ENCODE measurements at places on chromosomes 3 and 15.

GRCh38 chr15:91284758-91285466, 184.9 kb downstream of the SV2B start:
- DNase-seq, result no peak

DNA sequence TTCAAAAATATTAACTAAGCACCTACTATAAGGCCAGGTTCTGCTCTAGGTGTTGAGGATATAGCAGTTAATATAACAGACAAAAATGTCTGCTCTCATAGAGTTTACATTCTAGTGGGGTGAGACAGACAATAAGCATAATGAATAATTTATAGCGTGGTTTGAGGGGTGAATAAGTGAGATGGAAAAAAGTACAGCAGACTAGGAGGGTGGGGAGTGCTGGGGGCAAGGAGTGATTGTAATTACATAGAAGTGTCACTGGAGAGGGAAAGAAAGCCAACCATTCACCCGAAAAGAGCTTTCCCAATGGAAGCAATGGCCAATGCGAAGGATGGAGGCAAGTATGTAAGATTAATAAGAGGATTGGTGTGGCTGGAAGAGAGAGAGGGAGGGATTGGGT, 552.9 kb upstream of the KCNMB2 start:
- DNase-seq, result no peak

DNA sequence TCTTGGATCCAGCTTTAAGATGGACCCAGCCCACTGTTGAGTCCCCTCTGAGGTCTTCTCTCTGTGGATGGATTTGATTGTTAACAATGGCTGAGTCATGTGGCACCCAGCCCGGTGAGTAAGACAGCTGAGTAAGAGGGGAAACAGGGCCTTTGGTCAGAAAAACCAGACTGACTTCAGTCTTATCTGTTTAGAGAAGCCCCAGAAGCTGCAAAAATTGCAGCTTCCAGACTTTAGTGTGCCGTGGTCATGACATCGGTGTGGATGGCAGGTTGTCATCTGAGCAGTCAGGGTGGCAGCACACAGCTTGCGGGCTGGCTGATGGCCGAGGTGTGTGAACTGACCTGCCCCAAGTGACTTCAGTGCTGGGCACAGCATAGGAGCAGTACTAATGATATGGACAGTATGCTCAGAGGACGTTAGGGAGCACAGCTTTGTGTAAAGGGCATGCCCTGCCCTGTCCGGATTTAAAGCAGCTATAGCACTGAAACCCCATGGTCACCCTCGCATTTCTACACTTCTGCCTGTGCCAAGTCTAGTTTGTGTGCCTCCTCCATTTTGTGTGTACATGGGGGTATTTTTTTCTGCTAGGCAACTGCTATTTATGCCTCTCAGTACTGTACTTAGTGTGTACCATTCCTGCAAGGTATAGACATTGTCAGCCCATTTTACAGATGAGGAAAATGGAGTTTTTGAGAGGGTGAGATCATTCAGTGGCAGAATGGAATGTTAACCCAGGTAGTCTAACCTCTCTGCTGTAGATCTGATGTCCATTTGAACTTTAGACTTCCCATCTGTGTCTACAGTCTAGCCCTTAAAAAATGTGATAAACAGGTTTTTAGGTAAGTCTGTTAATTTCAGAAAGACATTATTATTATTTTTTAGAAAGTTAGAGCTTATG, 44.4 kb downstream of the FLNB start:
- DNase-seq, result no peak

GRCh38 chr3:153242896-153243295, 80.9 kb downstream of the RAP2B start:
- DNase-seq, result no peak

DNA sequence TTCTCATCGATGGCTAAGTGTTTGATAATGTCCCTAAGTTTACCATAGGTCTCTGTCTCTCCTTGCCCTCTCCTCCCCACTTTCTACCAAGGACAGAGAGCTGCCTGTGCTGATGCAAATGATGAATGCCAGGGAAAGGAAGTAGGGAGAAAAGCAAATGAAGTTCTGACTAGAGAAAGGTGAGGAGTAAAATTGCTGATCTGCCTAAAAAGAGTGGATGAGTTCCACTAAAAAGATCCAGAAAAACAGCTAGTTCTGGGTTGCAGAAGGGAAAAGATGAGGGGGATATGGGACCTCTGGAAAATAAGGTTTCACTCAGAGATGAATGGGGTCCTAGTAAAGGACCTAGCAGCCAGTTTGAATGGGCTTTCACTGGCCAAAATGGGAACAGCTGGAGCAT, 13.8 kb downstream of the MYZAP start:
- DNase-seq, result no peak

DNA sequence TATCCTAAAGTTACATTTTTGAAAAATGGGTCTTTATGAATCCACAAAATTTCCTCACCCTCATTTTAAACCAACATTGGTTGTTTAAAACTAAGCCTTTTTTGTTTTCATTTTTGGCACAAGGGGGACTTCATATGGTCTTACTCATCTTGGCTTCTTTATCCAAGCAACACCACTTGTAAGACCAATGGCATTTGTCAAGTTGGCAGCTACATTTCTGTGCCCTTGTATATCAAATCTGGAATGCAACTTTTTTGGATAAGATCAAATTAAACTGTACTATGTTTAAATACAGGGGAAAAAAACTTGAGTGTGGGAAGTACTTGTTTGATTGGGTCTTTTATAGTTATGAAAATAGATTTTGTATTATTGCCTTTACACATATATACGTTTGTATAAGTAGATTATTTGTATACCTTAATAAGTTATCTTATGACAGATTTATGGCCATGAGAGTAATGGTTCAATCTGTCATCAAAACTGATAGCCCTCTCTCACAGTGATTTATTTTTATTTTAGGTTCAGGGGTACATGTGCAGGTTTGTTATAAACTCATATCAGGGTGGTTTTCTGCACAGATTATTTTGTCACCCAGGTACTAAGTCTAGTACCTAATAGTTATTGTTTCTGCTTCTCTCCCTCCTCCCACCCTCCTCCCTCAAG, 43.4 kb downstream of the GPR160 start:
- no peak for DNase-seq

- DNase-seq, result no peak
Measured at GRCh38 chr15:64507293-64507802, 47.0 kb downstream of the ZNF609 start.

DNA sequence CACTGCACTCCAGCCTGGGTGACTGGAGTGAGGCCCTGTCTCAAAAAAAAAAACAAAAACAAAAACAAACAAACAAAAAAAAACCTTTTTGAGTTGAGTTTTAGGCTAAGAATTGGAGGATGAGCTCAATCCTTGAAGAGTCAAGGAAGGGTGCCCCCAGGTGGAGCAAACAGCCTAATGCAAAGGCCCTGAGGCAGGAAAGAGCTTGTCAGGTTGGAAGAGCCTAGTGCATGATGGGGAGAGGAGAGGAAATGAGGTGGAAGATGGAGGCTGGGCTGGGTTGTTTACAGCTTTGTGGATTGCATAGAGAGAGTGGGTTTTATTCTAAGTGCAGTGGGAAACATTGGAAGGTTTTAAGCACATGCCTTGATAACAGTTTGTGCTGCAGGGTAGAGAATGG, 2.1 kb upstream of the SNX22 start:
- DNase-seq, result no peak

- DNase-seq, result peak; percentile 2
Measured at GRCh38 chr3:126050626-126051025, 33.3 kb downstream of the SLC41A3 start.

DNA sequence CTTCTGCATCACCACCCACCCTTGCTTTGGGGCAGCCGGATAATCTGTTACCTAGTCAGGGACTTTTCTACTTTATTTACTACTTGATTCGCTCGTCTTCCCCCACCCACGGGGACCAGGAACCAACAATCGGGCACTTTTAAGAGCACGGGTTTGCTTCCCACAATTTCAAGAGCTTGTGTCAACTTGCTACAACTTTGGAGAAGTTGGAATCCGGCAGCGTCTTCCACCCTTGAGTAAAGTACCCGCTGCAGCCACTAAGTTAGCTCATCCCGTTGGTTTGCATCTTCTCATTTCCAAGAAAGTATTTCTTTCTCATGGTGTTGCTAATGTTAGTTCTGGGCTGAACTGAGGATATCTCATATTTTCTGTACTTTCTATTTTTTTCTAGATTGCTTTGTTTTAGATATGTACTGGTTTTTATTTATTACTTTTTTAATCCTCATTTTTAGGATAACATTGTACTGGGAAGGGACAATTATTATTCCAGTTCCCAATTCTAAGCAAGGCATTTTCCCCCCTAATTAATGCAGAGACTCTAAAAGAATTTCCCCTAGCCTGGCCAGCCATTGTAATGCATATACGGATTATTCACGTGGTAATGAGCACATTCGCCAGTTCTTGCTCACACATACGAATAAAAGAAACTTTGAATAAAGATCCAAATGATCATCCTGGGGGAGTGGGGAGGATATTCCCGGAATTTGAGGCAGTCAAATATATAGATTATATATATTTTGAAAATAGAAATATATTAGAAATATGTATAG, 4.0 kb downstream of the SOX2 start:
- no peak for DNase-seq

DNA sequence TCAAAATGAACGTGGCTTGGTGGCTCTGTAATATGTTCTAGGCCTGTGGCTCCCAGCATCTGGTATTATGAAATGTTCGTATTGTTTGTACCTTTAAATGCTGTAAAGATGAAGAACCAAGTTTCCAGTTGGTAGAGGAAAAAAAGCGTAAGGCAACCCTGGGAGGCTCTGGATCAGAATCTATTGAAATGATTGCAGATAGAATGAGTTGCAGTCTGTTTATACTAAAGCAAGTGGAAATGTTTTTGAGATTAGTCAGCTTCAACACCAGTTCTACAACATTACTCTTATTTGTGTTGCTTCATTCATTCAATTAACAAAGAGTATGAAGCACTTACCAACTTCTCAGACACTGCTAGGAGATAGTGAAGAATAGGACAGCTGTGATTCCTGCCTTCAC, 5.3 kb downstream of the ARL6IP5 start:
- DNase-seq, result no peak

- no peak for DNase-seq
Measured at GRCh38 chr3:159662549-159662948, 326.1 kb upstream of the IL12A start.

GRCh38 chr15:29043736-29044502, 158.1 kb downstream of the APBA2 start:
- no peak for DNase-seq

GRCh38 chr3:126780666-126781065, 76.6 kb downstream of the CHCHD6 start:
- DNase-seq, result no peak

- DNase-seq, result no peak
Measured at GRCh38 chr15:101023501-101024072, 104.4 kb downstream of the LRRK1 start.

GRCh38 chr3:99176169-99176964, 274.9 kb upstream of the DCBLD2 start:
- no peak for DNase-seq

DNA sequence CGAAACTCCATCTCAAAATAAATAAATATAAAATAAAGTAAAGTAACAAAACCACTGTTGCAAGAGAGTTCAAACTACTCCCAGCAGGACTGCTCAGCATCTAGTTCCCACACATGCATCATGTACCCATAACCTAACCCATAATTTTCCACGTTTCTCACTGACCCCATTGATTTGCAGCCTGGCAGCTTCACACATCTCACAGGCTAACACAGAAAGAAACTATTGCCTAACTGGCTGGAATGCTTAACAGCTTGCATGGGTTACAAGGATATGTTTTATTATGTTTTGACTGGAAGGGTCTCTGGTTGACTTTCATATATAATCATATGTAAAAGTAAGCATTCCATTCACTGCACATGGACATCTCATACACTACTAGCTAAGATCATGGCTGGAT, 55.6 kb upstream of the TBC1D23 start:
- DNase-seq, result no peak

- no peak for DNase-seq
Measured at GRCh38 chr15:30670056-30670455, 44.1 kb downstream of the ARHGAP11B start.

DNA sequence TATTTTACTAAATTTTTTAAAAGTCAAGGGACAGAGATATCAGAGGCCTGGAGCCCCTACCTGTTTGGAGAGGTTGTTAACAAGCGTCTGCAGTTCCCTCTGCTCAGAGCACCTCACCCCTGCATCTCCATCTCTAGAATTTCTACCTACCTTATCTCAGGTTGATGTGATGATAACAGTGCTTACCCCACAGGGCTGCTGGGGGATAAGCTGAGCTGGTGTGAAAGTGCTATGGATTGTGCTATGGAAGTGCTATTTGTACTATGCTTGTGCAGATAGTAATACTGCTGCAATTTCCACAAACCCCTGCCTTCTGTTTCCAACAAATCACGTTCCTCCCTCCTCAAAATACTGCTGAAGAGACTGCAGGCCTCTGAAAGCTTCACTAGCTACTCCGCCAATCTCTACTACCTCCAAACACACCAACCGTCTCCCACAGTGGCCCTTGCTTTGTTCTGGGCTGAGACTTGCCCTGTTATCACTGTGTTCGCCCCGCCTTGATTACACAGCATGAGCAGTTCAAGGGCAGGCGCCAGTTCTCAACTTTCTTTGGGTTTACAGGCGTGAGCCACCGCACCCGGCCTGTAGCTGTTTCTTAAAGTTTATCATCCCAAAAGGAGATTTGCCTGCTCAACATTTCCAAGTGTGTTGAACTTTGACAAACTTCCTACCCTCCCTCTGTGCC, 28.4 kb upstream of the PARL start:
- DNase-seq, result no peak

DNA sequence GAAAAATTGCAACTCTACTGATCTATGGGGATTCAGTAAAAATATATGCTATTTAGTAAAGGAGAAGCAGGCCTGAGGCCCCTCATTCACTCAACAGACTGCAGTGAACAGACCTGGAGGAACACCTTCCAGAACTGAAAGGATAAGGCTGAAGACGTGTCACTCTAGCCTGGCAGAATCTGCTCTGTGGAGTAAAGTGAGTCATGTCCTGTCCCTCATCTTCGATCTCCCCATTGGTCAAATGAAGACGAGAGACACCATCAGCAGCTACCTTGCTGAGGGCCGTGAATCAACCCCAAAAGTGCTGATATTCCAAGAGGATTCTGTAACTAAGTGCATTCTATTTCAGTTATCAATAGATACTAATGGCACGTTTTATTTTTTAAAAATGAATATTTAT, 359.7 kb downstream of the FGF12 start:
- no peak for DNase-seq

DNA sequence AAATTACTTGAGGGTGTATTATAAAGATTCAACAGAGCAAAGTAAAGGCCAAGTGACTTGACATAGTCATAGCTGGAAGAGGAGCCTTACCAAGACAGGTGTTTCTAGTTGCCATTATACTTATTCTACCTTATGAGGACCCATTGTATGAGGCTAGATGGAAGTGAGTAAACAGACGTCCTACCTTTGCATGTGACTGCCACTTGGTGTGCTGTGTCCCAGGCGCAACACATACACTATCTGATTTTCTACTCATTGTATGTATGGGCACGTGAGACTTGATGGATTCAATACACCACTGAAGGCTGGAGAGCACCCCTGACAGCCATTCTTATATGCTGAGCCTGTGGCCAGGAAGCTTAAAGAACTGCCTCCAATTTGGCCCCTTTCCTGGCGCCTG, 40.5 kb downstream of the BOC start:
- no peak for DNase-seq

Measured in HEK293T (cell line).